ENCODE measurements at places on chromosomes 1 and 21.

- DNase-seq, result no peak
These were observed 23.9 kb upstream of the TMEM52 start for GRCh38 chr1:1942753-1943656.

GRCh38 chr1:2495026-2495425, 18.9 kb downstream of the PLCH2 start:
- no peak for DNase-seq

DNA sequence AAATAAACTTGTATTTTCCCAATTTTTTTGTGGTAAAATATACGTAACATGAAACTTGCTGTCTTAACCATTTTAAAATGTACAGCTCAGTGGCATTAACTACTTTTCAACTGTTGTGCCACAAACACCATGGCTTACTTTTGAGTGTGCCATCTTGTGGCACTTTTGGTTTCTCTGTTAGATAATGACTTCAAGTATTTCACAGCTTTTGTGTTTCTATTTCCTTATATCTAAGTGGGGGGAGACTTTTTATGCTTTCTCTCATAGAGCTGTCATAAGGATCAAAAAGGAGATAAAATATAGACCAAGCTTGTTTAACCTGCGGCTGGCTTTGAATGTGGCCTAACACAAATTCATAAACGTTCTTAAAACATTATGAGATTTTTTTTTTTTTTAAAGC, 44.3 kb downstream of the CDC14A start:
- DNase-seq, result no peak

DNA sequence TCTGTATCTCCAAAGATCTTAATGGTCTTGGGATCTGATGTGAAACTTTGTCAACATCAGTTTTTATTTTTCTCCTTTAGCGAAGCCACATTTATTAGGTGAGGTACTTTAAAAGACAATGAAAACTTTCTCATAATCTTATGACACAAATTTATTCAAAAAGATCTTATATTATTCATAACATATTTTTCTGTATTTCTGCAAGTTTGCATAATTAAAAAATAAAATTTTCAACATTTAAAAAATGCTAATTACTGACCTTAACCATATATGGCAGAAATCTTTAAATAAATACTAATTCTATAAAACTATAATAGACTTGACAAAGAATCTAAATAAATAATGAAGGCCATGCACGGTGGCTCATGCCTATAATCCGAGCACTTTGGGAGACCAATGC, 72.5 kb downstream of the PRPF38A start:
- DNase-seq, result no peak

DNA sequence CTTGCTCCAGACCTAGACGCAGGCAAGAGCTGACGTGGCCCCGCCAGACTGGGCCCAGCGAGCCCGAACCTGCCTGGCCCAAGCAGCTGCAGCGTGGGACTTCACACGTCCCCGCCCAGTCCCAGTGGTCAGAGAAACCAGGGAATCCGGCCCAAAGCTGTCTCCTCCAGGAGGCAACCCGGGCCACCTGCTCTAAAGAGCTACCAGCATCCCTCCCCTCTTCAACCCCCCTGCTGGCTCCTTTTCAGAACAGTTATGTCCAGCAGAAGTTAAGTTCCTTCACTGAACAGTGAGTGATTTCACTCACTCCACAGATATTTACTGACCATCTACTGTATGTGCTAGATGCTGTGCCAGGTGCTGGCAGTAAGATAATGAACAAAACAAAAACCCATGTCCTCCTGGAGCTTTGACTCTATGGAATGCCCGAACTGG, 2.1 kb upstream of the EFNA1 start:
- DNase-seq, result no peak

GRCh38 chr1:87334351-87335174, 5.9 kb downstream of the LMO4 start:
- DNase-seq, result no peak

- no peak for DNase-seq
These were observed 339 bp upstream of the PIK3CD start for GRCh38 chr1:9651220-9651564.

DNA sequence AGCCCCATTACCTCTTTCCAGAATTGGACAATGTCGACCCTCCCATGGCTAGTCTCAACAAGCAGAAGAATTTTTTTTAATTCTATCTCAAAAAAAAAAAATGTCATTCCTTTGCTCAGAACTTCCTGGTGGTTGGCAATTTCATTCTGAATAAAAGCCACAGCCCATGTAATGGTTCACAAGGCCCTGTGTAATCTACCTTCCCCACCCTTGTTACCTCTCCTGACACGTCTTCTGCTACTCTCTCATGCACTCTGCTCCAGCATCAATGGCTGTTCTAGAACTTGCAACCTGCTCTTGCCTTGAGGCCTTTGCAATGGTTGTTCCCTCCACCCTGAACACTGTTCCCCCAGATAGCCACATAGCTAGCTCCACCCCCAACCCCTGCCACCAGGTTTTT, 25.4 kb downstream of the NUAK2 start:
- no peak for DNase-seq

- DNase-seq, result peak; percentile 33
These were observed 307.3 kb downstream of the BRINP3 start for GRCh38 chr1:190170321-190170720.

DNA sequence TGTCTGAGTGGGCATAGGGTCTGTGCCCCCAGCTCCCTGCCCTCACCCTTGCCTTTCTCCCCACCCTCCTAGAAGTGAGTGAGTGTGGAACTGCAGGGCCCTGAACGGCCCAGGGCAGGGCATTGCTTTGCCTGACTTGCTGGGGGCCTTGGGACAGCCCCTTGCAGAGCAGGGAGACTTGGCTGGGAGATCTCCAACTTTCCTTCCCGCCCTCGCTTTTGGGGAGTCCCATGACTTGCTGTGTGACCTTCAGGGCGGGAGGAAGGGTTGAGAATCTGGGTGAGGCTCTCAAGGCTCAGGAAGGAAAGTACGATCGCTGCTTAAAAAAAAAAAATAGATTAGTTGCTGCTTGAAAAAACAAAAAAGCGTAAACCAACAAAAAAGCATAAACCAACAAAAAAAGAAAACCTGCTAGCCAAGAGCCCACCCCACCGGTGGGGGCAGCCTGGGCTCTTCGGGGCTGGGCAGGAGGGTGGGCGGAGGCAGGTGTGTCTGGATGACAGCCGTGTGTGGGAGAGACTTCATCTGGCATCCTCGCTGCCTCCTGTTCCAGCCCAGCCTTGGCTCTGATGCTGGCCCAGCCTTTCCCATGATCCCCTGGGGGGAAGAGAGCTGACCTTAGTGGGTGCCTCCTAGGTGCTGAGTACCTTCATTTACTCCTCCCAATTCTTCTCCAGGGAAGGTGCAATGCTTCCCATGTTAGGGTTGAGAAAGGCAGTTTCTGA, 6.5 kb downstream of the NBL1 start:
- peak; percentile 68 for DNase-seq

DNA sequence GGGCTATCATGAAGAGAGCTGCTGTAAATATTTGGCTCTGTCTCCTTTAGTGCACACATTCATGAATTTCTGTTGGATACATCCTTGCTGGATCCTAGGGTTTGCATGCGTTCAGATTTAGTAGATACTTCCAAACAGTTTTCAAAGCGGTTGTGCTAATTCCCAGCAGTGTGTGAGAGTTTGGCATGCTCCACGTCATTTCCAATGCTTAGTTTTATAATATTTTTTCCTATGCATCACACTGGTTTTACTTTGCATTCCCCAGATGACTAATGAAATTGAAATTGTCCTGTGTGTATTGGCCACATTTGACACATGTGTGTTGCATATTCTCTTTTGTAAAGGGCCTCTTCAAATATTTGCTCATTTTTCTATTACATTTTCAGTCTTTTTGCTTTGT, 18.5 kb upstream of the AADACL3 start:
- no peak for DNase-seq

DNA sequence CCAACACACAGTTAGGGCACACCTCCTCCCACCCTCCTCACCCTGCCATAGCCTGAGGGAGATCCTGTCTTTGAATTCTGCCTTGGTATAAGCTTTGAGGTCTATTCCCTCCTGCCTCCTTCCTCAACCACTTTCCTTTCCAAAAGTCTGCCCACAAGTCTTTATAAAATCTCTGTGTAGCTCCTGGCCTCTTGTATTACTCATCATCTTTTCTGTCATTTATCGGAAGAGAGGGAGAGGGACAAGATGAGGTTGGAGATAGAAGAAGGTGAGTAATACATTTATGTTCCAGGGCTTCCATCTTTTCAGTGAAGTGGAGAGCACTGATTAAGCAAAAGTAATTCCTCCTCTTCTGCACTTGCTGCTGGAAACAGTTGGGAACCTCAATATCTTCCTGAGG, 30.5 kb upstream of the EFCAB14 start:
- DNase-seq, result no peak

DNA sequence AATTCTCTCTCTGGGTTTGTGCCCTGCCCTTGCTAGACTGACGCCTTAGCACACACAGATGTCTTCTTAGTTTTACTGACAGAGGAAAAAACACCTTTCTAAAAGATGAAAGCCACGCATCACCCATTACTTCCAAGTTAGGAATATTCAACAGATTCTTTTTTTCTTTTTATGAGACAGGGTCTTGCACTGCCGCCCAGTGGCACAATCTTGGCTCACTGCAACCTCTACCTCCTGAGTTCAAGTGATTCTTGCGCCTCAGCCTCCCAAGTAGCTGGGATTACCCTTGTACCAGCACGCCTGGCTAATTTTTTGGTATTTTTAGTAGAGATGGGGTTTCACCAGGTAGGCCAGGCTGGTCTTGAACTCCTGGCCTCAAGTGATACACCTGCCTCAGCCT, 169.2 kb downstream of the APP start:
- DNase-seq, result no peak

DNA sequence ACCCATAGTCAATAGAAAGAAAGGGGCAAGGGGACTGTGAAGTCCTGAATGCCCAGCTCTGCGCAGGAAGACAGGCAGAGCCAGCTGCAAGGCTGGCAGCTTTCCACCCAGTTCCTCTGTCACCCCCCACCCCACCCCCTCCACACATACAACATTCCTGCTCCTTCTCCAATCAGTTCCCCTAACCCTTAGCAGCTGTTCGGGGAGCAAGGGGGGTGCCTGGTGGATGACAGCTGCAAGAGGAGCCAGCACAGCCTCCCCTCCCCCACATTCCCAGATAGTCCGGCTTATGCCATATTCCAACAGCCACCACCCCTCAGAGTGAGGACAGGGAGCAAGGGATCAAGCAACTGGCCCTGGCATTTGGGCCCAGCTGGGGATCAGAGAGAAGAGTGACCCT, 9.7 kb downstream of the ARHGEF2 start:
- no peak for DNase-seq

- DNase-seq, result peak; percentile 75
These were observed 27.1 kb downstream of the SLC30A1 start for GRCh38 chr1:211551638-211552460.

GRCh38 chr1:173056365-173056764, 5.6 kb upstream of the TNFSF18 start:
- peak; percentile 26 for DNase-seq

GRCh38 chr1:77475641-77476040, 193.8 kb downstream of the AK5 start:
- DNase-seq, result no peak

DNA sequence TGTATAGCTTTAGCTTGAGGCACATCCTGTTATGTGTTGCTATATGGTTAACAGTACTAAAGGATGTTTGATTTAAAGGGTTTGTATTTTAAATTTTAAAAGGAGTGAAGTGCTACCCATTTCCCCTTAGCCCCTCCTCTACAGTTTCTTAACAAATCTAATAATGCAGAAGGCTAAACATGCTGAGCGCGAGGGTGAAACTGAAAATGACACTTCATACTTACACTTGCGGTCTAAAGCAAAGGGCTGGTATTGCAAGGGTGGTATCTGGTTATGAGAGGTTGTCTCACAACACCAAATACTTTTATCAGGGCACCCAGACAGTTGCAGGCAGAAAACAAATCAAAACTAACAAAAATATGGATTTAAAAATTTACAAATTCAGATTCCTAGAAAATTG, 172.3 kb downstream of the SIPA1L2 start:
- DNase-seq, result no peak

DNA sequence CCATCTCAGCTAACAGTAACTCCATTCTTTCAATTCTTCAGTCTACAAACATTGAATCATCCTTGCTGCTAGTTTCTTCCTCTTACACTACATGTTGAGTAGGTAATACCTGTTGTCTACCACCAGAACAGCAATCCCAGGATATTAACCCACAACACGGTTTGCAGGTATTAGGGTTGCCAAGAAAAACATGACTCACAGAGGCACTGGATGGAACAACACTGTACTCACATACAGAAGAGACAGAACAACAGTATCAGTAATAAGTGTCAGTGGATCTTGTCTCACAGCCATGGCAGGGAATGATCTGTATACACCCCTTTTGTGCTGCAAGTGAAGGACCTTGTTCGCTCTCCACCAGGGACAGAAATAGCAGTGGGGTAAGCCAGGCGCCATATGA, 212.1 kb downstream of the GPR52 start:
- DNase-seq, result peak; percentile 44

- peak; percentile 28 for DNase-seq
These were observed 80.8 kb downstream of the LRRC7 start for GRCh38 chr1:69648486-69648885.

DNA sequence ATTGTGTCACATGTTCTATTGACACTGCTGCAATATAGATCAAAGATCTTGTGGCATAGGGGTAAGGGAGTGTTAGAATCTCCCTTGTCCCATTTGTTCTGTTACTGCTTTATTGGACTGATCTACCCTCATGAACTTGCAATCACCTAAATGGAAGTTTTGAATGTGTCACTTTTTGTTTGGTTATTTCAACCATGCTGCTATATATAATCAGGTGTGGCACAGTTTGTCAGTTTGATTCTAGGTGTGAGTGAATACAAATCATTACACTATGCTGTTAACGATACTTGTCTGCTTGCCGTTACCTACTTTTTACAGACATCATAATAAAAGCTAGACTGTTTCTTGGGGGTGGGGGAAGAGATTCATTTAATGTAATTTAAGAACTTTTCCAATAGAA, 82.6 kb downstream of the MAB21L3 start:
- DNase-seq, result no peak

- DNase-seq, result no peak
These were observed 87.0 kb downstream of the VWA5B1 start for GRCh38 chr1:20377516-20378270.

DNA sequence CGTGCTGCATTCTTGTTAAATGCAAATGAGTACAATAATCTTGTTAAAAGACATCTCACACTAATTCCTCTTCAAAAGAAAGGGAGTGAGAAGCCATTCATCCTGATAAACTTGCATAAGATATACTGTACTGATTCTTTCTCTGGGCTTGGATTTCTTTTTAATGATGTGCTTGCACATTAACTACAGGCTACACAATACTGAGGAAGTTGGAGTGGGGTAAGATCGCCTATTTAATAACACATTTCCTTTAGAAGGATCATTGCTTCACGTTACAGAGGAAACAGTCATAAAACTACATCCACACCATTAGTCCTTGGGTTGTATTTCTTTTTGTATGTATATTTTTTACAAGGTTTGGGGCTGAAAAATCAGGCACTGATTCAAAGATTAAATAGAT, 36.6 kb downstream of the NRIP1 start:
- DNase-seq, result no peak

- DNase-seq, result no peak
These were observed 86.6 kb upstream of the ERRFI1 start for GRCh38 chr1:8112611-8113261.

GRCh38 chr1:44820328-44821239, 12.3 kb downstream of the BTBD19 start:
- no peak for DNase-seq

All from NCI-H226 (cell line).